ENCODE measurements at places on chromosomes 6 and 20.

DNA sequence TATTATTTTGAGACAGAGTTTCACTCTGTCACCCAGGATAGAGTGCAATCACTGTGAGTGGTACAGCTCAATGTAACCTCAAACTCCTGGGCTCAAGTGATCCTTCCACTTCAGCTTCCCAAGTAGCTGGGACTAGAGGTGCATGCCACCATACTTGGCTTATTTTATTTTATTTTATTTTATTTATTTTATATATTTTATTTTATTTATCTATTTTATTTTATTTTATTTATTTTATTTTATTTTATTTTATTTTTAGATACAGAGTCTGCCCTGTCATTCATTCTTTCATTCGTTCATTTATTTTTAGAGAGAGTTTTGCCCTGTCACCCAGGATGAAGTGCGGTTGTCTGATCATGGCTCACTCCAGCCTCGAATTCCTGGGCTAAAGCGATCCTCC, 35.5 kb downstream of the ATG5 start:
- no peak for DNase-seq

GRCh38 chr6:135393289-135393688, 104.3 kb downstream of the AHI1 start:
- DNase-seq: no peak

DNA sequence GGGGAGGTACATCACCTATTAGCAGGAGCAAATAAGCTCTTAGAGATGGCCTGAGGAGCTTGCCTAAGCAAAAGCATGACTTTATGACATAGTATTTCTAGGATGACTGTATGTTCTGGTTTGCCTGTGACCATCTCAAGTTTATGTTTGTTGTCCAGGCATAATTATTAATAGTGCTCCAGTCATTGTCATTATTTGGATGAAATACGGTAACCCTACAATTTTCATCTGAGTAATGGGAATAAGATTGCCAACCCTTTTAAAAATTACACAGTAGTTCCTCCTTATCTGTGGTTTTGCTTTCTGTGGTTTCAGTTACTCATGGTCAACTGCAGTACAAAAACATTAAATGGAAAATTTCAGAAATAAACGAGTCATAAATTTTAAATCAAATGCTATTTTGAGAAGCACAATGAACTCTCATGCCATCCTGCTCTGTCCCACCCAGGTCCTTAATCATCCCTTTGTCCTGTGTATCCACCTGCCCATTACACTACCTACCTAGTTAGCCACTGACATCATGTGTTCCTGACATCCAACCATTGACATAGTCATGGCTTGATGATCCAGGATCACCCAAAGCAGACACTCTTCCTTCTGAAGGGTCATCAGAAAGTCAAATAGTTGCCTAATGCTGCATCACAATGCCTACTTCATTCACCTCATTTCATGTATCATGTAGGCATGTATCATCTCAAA, 27.0 kb upstream of the TFB1M start:
- DNase-seq: no peak

DNA sequence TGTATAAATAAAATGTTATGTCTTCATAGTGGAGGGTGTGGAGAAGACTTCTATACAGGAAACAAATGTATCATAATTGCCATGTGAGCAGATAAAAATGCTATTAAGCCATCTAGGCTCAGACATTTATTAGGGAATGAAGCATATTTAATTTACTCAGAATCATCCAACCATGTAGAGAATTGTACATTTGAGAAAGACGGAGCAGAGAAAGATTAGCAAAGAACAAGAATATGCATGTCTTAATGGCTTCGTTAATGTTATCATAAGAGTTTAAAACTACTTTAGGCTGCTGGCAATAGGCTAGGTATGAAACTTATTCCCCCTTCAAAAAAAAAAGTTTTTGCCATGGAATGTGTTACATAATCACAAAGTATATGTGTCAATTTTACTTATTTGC, 6.1 kb downstream of the ANKRD6 start:
- no peak for DNase-seq

Measured in sciatic nerve (tissue), 2 donors.